ENCODE measurements at places on chromosomes 1 and 21. TPM values are rescaled to one million over a fixed set of nuclear protein-coding genes. Genes with fewer than 3 reads are reported as not detected.

SIM2 gene
- total RNA-seq, result not detected

GNAT2 gene
- total RNA-seq, result not detected

DNA sequence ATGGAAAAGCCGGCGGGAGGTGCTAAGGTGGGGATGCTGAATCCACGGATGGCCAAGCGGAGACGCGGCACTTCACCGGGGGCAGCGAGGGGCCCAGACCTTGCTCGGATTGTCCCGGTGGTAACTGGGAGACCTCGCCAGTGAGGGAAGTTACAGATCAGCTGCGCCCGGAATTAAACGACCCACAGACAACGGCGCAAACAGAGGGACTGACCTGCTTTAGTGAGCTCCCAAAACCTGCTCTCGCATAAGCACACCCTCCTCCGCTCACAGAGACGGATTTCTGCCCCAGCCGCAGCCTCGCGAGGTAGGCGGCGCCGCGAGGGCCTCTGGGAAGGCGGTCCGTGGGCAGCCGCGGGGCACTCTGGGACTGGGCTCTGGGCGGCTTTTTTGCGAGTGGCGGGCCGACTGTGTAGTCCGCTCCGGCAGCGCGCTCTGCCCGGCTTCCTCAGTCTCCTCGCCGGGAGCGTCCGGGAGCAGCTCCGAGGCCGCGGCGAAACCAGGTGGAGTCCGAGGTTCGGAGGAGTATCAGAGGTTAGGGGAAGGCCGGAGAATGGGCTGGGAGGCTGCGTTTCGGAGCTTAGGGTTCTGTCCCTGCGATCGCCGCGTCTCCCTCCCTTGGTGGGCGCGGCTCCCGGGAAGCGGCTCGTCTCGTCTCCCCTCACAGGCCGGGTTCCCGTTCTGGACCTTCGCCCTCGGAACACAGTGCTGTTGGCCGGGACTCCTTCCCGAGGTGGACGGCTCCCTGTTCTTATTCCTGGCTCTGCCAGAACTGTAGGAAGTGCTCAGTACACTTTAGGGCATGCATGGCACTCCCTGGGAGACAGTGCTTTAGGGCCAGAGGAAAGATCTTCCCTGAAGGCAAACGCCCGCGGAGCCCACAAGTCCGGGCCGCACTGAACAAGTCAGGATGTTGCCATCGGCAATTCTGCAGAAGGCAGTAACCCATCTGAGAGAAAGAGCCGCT, at the start of gene EXO5:
Gene EXO5, plus strand, starts transcription at position 393 of the 967 bp plus-strand sequence. CDS start 5,778 bp downstream, outside the sequence.
- no peak for DNase-seq

GRCh38 chr1:171590022-171590421, 32.0 kb upstream of the MYOCOS start:
- no peak for DNase-seq

- DNase-seq, result no peak
These were observed 81.4 kb downstream of the RUNX1 start for GRCh38 chr21:34967509-34968289.

- no peak for DNase-seq
These were observed 30.7 kb upstream of the CD34 start for GRCh38 chr1:207941665-207942064.

DNA sequence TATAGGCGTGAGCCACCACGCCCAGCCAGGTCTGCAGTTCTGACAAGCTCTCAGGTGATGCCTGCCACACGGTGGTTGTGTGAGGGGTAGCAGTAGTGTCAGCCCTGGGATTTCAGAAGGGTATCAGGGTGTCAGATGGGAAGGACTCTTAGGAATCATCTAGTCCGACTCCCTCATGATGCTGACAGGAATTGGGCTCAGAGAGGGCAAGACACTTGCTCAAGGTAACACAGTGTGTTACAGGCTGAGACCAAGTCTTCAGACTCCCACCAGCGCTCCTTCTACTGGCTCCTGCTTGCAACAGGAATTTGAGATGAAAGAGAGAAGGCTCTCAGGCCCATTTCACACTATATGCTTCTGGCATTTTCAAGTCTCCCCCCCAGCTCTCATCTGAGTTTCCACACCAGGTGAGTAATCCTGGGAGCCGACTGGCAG, 6.9 kb downstream of the HTR1D start:
- DNase-seq, result no peak

DNA sequence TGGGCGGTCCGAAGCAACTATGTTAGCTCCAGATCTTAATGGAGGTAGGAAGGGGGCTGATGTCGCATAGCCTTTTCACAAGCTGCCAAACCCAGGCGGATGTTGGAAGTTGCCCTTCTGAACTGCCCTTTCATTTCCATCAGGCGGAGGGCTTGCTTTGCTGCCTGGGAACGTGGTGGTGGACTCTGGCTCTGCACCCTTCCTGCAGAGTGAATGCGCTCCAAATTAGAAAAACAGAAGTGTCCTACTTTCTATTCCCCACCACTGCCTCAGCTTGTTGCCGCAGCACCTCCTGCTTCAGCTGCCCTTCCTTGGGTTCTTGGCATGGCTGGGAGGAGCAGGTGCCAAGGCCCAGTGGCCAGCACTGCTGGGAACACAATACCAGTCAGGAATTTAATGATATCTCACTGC, 60.6 kb downstream of the AK4 start:
- no peak for DNase-seq

DNA sequence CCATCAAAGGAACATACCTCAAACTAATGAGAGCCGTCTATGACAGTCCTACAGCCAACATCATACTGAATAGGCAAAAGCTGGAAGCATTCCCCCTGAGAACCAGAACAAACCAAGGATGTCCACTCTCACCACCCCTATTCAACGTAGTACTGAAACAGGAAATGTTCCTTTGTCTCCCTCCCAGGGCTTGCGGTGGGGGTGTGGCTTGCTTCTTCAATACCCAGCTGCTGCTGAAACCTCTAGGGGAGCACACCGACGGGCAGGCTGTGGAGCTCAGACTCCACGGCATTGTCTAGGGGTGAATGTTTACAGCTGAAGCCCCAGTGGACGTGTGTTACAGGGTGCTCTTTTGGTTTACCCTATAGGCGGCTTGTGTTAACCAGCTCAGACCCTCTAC, 30.5 kb upstream of the B3GALT2 start:
- DNase-seq, result no peak

Data from vagina (tissue), 2 donors.